ENCODE measurements at places on chromosomes 12 and 14. TPM values are rescaled to one million over a fixed set of nuclear protein-coding genes. Genes with fewer than 3 reads are reported as not detected.
A peak's percentile ranks its signal among the peaks of the same experiment; 100 is the strongest.

TMEM30B gene
- not detected for total RNA-seq

BHLHE41 gene
- 25.3 TPM for total RNA-seq

ETFBKMT gene
- 1.0 TPM for total RNA-seq

SYT1 gene
- total RNA-seq = 0.45 TPM

RAD9B gene
- total RNA-seq = 0.40 TPM

GLIPR1L1 gene
- not detected for total RNA-seq

KRT75 gene
- total RNA-seq = 1.1 TPM

FGF6 gene
- not detected for total RNA-seq

ANKS1B gene
- 36.8 TPM for total RNA-seq

VDR gene
- 10.1 TPM for total RNA-seq

MYF5 gene
- not detected for total RNA-seq

GRCh38 chr12:96233939-96234461 lies 39.8 kb downstream of the ELK3 start:
- DNase-seq = peak; percentile 84

- no peak for DNase-seq
Observed at GRCh38 chr14:43161477-43161876, 1345.6 kb downstream of the FSCB start.

DNA sequence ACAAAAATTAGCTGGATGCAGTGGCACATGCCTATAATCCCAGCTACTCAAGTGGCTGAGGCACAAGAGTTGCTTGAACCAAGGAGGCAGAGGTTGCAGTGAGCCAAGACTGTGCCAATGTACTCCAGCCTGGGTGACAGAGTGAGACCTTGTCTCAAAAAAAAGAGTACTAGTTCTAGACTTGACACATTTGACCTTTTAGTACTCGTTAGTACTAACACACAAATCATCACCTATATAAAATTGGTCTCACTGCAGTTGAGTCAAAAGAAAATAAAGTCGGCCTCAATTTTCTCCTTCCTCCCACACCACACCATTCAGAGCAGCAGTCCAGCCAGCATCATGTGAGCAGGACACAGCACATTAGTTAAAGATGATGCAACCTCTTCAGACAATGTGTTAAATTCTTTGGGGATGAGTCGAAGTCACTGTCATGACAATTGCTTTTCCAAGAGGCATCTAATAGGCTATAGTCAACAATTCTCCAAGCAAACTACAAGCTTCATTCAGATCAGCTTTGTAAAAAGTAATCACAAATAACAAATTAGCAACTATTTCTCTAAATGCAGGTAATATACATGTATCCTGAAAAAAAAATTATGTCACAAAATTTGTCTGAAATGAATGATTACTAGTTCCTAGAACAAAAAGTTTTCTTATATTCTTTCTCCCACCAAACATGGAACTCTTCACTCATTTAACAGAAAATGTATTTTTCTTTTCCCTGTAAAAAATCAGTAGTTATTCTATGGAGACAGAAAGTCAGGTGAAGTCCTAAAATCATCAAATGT lies 55.6 kb downstream of the CLIP1 start:
- peak; percentile 82 for DNase-seq

GRCh38 chr14:33081259-33081658 lies 142.6 kb downstream of the NPAS3 start:
- DNase-seq = no peak

DNA sequence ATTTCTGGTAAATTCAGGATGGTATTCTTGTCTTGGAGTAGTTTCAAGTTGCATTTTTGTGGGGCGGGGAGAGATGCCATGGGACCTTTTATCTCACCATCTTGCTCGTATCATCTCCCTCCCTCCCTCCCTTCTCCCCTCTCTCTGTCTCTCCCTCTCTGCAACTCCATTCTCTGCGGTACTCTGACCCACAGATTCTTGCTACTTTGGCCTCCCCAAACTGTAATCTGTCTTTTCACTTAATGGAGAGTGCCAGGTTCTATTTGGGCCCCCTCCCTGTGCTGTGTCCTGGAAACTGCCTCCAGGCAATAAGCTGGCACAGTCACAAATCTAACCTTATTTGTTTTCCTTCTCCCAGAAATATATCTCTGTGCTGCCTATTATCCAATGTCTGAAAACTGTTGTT lies 175.2 kb downstream of the PAWR start:
- no peak for DNase-seq

- no peak for DNase-seq
Observed at GRCh38 chr12:4984971-4985370, 58.7 kb upstream of the KCNA5 start.

DNA sequence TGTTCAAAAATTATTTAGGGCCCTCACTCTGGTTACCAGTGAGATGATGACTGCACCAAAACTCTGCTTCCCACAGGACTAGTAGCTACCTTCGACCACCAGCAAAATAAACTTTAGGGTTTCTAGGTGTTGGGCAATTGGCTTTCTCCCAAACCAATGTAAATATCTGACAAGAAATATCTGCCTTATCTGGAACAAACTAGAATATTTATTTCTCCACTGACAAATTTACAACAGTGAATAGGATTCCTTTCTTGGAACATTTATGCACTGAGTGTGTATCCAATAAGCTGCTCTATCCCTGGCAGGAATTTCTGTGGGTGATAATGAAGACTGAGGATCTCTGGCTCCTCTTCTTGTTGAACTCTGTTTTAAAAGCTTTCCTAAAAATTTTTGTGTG lies 148.6 kb downstream of the SLC6A15 start:
- no peak for DNase-seq

DNA sequence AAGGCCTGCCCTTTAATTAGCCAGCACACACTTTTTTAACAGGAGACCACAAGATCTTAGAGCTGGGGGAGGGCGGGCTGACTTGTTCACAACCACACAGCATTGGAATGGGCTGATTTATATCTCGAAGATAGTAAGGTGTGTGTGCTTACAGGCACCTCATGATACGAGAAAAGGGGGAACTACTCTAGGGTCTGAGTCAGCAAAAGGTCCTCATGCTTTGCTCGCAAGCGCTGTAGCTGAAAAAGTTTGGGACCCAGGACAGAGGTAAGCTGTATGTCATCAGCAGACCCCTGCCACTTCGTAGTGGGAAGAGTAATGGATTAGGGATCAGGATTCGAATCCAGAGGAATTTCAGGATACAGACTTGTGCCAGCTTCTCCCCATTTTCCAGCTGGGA lies 88.9 kb upstream of the RBM19 start:
- DNase-seq = no peak

DNA sequence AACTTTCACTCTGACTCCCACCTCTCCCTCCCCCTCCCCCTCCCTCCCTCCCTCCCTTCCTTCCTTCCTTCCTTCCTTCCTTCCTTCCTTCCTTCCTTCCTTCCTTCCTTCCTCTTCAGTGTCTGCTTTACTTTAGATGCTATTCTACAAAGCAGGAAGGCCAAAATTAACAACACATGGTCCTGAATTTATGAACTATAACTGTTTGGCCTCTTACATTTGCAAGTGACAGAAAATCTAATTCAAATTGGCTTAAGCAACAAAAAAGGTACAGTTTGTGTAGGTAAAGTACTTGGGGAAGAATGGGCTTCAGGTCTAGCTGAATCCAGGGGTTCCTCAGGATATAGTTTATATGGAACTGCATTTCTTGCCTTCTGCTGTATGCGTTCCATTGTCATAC lies 673.0 kb downstream of the AACS start:
- DNase-seq = no peak

DNA sequence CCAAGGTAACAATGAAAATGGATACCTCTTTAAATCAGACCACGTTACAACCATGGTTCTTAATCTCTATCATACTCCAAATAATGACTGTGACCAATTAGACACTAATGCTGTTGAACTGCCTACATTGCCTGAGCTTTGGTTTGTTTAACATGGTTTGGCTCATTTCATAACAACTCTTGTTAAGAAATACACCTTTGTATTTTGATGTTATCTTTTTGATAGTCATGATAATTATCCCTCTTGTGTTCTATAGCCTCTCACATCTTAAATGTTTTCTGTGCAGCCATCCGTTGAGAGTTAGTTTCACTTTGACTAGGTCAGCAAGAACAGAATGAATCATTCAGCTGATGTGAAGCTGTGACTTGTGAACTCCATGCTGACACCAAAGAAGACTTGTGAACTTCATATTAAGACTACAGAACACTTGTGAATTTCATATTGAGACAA lies 75.5 kb upstream of the RERGL start:
- peak; percentile 19 for DNase-seq

GRCh38 chr12:58564721-58565120 lies 355.6 kb downstream of the LRIG3 start:
- DNase-seq = no peak

- DNase-seq = no peak
Observed at GRCh38 chr14:32627545-32628298, 298.6 kb downstream of the AKAP6 start.

- DNase-seq = no peak
Observed at GRCh38 chr12:94187361-94187760, 39.0 kb downstream of the PLXNC1 start.

DNA sequence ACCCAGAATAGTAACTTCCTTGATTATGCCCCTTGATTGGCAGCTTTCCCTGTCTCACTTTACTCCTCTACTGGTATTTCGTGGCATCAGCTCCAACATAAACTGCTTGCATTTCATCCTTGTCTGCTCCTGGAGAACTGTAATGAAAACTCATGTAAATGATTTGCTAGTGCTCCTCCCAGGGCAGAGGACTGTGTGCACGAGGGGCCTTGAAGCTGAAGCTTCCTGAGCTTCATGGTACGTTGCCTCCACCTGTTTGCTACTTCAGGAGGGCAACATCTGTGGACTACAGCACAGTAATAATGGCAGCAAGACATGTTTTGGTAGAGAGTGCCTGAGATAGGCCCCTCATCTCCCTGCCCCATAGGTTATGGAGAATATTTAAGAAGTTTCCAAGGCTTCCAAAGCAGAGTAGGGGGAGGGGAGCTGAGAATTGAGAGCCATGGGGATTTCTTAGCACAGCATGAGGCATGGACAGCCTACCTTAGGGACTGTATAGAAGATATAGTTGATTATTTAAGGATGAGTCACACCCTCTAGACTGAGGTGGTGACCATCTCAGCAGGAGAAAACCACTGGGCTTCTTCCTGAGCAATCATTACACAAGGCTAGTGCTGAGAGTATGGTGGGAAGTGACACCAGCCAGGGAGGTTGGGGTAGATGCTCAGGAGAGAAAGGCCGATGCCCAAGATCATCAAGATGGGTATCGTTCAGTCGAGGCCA lies 29.5 kb downstream of the CCDC198 start:
- DNase-seq = peak; percentile 64

DNA sequence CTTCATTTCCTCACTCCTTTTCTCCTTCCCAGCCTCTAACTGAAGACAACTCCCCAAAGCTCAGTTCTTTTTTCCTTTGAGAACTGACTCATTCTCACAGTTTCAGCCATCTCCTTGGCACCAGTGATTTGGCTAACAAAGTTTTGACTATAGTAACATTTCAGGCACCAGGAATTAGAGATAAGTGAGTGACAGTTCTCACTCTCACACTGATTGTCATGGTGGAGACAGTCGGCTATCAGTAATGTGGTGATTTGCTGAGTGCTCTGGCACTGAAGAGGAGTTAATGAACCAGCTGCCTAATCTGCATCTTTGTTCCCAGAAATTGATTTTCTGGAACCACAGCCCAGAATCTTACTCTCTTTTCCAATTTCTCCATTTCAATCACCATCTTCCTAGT lies 29.5 kb downstream of the HELB start:
- no peak for DNase-seq

DNA sequence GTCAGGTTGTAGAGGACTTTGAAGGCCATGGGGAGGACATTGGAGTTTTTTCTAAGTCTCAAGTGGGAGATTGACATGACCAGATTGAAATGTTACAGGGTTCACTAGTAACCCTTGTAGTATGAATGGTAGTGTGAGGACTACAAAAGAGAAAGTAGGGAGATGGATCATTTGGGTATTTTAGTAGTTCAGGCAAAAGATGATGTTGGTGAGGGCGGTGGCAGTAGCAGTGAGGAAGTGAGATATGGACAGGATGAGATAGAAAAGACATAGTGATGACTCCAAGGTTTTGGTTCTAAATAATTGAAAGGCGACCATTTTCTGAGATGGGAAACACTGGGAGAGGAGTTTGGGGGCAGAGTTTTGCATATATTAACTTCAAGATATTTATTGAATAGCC lies 94.2 kb upstream of the CNTN1 start:
- no peak for DNase-seq
